ENCODE measurements at places on chromosomes 6 and 20. TPM values are rescaled to one million over a fixed set of nuclear protein-coding genes. Genes with fewer than 3 reads are reported as not detected.

DACT2 gene
- 4.4 TPM for total RNA-seq

RSPH9 gene
- total RNA-seq, result 1.1 TPM

PRDM13 gene
- total RNA-seq, result not detected

CD24 gene
- total RNA-seq, result 35.3 TPM

LRRC1 gene
- total RNA-seq, result 14.0 TPM

KPNA5 gene
- 3.1 TPM for total RNA-seq

- H3K36me3 ChIP-seq, result no peaks in the 10 kb centered on the region
- H3K27ac ChIP-seq, result no peak overlapping the region
- peaks cover 18% of the 10 kb centered on the region for H3K4me1 ChIP-seq
These were observed 105.1 kb downstream of the EDN3 start for GRCh38 chr20:59405226-59406200.

DNA sequence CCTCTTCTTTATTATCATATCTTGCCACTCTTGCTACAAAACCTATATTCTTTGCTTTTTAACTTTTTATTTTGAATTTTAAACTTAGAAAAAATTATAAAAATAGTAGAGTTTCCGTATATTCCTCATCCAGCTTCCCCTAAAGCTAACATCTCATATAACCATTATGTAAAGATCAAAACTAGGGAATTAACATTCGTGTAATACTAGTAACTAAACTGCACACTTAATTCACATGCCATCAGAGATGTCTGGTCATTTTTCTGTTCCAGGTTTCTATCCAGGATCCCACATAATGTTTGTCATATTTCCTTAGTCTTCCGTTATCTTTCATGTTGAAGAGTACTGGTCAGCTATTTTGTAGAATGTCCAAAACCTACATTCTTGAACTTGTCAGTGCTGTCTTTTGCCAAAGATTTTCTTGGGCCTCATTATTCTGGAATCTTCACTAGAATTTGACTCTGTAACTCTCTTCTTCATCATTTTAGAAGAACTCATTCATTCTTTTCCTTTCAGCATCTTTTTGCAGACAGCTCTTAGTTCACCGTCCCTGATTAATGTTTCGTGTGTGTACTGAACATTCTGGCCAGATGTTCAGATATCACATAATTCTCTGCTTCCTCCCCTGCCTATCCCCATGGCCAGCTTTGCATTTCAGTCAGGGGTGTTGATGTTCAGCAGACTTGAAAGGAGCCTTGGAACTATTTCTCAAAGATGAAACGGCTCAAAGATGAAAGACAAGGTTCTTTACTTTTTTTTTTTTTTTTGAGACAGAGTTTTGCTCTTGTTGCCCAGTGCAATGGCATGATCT, 9.4 kb downstream of the CTNNBL1 start:
- no peaks in the 10 kb centered on the region for H3K36me3 ChIP-seq
- H3K27ac ChIP-seq, result no peak overlapping the region
- DNase-seq, result no peak
- no peaks in the 10 kb centered on the region for H3K27me3 ChIP-seq
- peaks cover 4% of the 10 kb centered on the region for H3K4me1 ChIP-seq

- no peaks in the 10 kb centered on the region for H3K36me3 ChIP-seq
- no peaks in the 10 kb centered on the region for H3K27me3 ChIP-seq
- no peak overlapping the region for H3K27ac ChIP-seq
- H3K4me1 ChIP-seq, result no peaks in the 10 kb centered on the region
These were observed 157.5 kb downstream of the ADGRG6 start for GRCh38 chr6:142459271-142459670.

DNA sequence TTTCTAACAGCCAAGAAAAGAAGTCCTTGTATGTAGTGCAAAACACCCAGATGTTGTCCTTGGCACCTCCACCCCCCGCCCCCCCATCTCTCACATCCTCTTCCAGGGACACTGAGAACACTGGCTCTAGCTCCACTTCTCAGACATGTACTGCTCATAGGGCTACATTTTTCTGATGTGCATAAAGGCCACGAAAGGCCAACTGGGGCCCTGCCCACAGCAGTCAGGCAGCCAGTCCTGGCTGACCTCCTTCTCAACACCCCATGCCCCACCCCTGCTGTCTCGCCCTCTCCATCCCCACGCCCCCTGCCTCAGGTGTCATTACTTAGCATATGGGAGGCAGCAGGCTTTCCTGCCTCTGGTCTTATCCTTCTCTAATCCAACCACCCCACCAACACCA, 11.3 kb downstream of the GABRR1 start:
- no peak overlapping the region for H3K27ac ChIP-seq
- no peak for DNase-seq
- H3K36me3 ChIP-seq, result no peaks in the 10 kb centered on the region
- H3K27me3 ChIP-seq, result no peaks in the 10 kb centered on the region
- no peak overlapping the region for H3K4me3 ChIP-seq
- no peaks in the 10 kb centered on the region for H3K4me1 ChIP-seq

- H3K27me3 ChIP-seq, result no peaks in the 10 kb centered on the region
- no peaks in the 10 kb centered on the region for H3K36me3 ChIP-seq
- DNase-seq, result peak; percentile 51
- peak overlapping the region; percentile 17 for H3K27ac ChIP-seq
These were observed 118.6 kb downstream of the LY86 start for GRCh38 chr6:6707143-6707542.

DNA sequence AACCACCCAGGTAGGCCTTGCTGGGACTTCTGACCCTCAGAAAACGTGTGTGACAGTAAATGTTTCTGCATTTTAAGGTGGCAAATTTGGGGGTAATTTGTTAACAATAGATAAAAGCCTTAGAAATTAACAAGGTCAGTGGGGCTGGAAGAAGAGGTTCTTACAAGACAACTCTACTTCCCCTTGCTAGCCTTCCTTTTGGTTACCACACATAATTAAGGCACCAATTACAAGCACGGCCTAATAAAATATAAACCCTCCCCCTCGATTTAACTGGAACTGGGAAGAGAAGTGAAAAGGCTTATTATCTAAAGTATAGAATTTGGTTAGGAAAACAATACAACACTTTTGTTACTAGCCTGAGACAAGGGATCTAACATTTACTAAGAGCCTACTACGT, 38.8 kb downstream of the ELOVL5 start:
- H3K4me1 ChIP-seq, result peaks cover 39% of the 10 kb centered on the region
- H3K4me3 ChIP-seq, result no peak overlapping the region
- H3K36me3 ChIP-seq, result no peaks in the 10 kb centered on the region

DNA sequence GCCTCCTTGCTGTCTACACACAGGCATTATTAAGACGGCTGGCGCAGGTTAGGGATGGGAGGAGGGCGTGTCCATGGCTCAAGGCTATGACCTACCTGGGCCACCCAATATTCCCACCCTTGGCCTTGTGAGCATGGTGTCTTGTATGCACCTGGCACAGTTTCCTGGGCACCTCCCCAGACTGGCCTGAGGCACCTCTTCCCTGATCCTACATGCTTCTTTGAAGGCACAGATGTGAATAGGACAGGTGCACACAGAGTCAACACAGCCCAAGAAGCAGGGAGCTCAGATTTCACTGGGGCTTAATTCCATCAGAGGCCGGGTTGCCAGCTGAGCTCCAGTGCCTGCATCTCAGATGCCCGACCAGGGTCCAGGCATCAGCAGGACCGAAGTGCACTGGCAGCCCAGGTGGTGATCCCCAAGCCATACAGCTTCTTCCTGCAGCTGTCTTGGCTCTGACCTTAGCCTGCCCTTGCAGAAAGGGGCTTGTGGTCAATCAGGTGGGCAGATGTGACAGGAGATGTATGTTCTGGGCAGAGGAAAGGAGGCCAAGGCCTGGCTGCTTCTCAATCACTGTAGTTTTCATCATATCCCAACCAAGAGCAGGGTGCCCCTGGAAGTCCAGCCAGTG, 287.7 kb downstream of the CLIC5 start:
- H3K27me3 ChIP-seq, result no peaks in the 10 kb centered on the region
- no peaks in the 10 kb centered on the region for H3K36me3 ChIP-seq
- H3K4me1 ChIP-seq, result no peaks in the 10 kb centered on the region
- no peak overlapping the region for H3K4me3 ChIP-seq
- peak; percentile 17 for DNase-seq

DNA sequence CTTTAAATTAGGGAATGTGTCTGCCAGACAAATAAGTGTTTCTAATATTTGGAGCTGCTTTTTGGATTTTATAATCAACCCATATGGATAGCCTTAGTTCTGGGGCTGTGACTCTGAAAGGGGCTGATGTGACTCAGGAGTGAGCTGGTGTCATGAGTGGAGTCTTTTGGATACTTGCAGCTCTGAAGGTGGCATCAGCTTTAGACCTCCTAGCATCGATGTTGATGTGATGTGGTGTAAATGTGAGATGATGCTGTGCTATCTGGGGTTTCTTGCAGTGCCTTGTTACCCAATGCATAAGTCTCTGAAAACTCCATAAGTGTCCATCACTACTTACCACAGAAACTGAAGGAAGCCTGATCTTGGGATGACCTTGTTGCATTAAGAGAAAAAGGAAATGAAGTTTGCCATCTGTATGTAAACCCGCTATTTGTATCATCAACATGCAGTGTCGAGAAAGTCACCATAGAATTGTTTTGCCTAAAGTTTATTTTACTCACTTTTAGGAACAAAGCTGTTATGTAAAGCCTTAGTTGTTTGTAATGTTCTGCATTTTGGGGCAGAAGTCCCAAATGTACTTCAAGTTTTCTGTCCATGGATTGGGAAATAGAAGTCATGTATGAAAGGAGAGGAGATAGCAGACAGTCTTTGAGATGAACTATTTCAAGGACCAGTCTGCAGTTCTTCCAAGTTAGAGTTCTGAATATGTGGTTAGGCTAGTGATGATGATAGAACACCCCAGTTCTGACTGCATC, 8.0 kb downstream of the FOXO3 start:
- no peak overlapping the region for H3K4me3 ChIP-seq
- DNase-seq, result no peak
- H3K4me1 ChIP-seq, result peaks cover 62% of the 10 kb centered on the region
- peaks cover 15% of the 10 kb centered on the region for H3K36me3 ChIP-seq

DNA sequence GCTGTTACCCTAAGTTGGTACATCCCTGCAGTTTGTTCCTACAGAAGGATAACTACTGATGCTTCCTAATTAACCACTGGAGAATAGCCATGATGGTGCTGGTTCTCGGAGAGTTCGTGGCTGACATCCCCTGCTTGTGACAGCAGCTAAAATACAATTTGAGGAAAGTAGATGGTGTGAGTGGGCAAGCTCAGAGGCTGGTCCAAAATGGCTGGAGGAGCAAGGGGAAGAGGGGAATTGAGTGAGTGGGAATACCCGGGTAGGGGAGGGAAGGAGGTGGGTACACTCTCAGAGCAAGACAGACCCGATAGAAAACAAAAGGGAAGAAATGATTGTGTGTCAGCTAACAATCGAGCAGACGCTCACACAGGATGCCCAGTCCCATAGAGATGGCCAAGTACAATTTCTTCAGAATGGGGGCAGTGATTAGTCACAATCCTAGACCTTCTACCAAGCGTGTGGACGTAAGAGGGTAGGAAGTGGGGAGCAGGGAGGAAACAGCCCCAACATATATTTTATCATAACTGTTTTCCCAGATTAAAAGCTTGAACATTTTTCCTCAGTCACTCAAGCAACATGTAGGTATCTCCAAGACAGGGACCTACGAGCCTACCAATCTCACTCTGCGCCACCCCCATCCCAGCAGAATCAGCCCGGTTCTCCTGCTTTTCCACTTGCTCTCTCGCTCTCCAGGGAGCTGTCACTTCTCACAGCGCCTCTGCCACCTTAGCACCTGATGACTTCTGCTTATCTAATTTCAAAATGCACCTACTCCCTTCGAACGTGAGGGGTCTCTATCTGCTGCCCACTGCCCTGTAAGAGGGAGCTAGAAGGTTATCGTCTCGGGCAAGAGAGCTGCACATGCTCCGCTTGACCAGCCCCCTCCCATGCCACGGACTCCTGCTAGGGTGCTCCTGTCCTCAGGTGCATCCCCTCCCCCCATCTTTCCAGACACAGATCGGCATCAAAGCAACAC, 26.2 kb downstream of the RIPOR2 start:
- peak overlapping the region; percentile 74 for H3K27ac ChIP-seq
- H3K27me3 ChIP-seq, result no peaks in the 10 kb centered on the region

- DNase-seq, result no peak
- no peaks in the 10 kb centered on the region for H3K4me1 ChIP-seq
- H3K27ac ChIP-seq, result no peak overlapping the region
- no peak overlapping the region for H3K4me3 ChIP-seq
- peaks cover 6% of the 10 kb centered on the region for H3K36me3 ChIP-seq
These were observed 14.4 kb downstream of the SLC2A4RG start for GRCh38 chr20:63754008-63754407.

DNA sequence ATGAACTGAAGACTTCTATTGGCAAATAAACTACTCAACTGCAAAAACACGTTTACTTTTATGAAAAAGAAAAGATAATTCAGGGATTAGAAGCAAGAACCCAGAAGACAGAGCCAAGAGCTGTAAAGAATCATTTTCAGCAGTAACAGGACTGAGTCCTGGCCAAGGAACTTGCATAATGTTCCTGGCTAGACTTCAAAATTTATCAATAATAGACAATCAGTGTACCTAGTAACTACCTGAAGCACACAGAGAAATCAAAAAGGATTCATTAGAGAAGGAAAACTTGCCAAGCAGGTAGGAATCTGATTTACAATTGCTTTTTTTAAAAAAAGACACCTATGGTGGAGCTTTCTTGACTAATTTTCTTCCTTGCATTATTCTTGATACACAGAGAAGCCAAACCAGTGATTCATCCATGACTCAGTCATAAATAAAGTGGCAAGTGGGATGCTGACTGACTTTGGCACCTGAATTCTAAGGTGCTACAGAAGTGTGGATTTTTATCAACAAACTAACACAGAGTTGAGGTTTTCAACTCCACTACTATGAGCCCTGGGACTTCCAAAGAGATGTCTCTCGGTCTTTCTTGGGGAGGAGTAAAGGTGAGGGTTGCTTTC, 281.3 kb downstream of the BMP7 start:
- no peak for DNase-seq
- no peaks in the 10 kb centered on the region for H3K36me3 ChIP-seq
- H3K4me1 ChIP-seq, result no peaks in the 10 kb centered on the region

DNA sequence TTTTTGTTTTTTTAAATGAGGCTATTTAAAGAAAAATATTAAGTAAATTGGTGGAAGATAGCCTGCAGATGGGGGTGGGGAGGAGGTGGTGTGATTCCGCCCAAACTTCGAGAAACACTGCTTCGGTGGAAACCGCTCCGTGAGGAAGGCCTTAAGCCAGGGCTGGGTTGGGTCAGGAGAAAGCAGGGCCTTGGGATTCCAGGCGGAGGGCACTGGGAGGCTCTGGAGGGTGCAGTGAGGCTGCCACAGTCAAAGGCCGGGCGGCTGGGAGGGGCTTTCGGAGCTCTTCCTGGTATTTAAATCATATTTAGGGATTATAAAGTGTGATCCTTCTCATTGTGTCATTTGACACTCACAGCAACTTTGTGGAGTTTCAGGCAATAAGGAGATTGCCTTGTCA, 22.2 kb upstream of the SCRT2 start:
- H3K4me1 ChIP-seq, result no peaks in the 10 kb centered on the region
- DNase-seq, result no peak
- H3K4me3 ChIP-seq, result no peak overlapping the region
- no peaks in the 10 kb centered on the region for H3K36me3 ChIP-seq
- no peaks in the 10 kb centered on the region for H3K27me3 ChIP-seq
- H3K27ac ChIP-seq, result no peak overlapping the region

All from upper lobe of left lung (tissue), 6 donors.